ENCODE measurements at places on chromosomes 3 and 15.

- no peak for DNase-seq
Measured at GRCh38 chr3:53975382-53975781, 83.7 kb upstream of the SELENOK start.

DNA sequence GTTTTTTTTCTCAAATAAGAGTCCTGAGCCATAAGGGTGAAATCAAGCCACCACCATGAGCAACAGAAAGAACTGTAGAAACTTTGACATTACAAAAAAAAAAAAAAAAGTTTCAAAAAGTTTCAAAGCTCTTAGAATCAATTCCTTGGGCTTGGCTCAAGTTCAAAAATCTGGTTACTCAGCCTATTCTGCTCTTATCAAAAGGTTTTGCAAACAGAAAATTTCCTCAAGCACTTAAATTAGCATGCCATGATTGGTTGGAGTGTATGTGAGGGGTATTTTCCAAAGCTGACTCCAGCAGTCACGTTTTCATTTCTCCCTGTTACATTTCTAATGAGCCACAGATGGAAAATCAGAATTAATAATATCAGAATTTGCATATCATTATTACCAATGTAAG lies 12.1 kb upstream of the PEX5L start:
- DNase-seq = no peak

DNA sequence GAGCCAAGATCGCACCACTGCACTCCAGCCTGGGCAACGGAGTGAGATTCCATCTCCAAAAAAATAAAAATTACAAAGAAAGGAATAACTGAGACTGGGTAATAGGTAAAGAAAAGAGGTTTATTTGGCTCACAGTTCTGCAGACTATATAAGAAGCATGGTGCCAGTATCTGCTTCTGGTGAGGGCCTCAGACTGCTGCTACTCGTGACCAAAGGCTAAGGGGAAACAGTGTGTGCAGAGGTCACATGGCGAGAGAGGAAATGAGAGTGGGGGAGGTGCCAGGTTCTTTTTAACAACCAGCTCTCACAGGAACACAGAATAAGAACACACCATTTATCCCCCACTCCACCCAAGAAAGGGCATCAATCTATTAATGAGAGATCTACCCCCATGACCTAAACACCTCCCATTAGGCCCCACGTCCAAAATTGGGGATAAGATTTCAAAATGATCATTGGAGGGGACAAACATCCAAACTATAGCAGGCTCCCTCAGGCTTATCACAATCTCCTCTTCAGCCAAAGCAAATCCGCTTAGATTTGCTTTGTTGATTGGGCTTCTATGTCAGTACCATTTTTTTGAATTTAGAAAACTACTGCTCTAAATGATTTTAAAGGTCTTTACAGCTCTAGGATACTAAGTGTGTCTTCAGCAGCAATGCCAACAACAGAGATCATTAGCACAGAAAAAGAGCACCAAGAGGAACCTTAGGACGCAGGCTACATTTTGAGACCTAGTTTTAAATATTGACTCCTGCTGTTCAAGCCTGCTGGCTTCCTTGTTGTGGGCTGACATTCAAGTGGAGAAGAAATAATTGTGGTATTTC lies 84.2 kb upstream of the TBL1XR1 start:
- DNase-seq = no peak

DNA sequence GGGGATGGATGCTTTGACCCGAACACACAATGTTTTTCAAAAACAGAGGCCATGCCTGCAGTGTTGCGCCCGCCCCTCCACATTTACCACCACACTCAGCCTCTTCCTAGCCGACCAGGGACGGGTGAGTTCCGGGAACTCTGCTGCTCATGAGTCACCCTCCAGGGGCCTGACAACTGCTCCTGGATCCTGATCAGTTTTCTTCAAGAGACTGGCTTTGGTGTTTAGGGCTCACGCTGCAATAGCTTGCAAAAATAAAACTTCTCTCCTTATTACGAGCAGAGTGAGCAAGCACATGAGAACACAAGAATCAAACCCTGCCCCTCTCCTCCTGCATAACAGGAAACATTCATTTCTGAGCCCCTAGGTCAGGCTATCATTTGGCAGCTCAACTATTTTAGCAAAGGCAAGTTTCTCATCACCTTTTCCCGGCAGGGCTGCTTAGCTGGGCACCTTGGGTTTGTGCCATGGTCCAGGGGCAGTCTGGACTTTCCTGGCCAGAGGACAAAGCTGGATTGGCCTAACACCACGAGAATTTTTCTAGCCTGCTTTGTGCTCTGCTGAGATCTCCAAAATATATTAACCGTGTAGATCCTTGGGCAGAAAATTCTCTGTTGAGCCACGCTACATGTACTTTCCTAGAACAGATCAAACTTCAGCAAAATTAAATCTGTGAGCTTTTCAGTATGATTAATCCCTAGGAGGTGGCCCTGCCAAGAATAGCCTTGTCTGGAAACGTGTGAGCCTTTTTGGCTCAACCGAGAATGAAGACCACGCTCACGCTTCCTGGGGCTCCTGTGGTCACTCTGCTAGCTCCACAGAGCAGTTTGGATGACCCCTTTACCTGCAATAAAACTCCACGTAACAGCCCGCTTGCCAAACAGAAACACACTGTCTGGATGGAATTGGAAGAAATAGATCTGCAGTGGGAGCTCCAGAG lies 52.7 kb upstream of the SPATA12 start:
- peak; percentile 29 for DNase-seq

GRCh38 chr3:169245631-169246030 lies 417.9 kb downstream of the MECOM start:
- DNase-seq = no peak

DNA sequence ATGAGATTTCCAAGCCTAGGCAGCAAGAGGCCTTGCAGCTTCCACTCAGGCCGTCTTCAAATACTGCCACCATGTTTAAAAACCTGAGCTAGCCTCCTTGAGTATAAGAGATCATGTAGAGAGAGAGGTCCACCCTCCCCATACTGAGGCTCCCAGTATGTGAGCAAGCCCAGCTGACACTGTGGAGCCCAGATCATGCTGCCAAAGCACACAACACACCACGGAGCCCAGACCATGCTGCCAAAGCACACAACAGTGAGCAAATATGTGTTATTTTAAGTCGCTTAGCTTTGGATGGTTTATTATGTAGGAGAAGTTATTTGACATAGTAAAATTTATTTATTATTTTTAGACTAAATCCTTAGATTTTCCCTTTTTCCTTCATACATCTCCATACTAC lies 333.7 kb downstream of the CTNNB1 start:
- DNase-seq = no peak

GRCh38 chr3:64259636-64260035 lies 34.4 kb upstream of the PRICKLE2 start:
- DNase-seq = no peak

DNA sequence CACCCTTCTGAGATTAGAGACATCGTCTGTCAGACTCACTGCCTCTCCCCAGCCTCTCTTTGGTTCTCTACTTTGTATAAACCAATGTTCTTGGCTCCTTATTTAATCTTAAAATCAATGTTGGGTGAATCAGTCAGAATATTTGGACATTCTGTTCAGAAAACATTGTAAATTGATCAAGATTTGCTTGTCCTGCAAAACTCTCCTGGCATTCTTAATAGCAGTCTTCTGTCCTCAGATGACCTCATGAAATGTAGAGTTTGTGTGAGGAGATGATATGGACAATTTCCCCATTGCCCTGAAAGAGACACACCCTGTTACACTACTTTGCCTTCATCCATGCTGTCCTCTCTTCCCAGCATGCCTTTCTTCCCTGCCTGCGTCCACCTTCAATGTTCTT lies 33.6 kb downstream of the CD200R1L start:
- DNase-seq = peak; percentile 23

- no peak for DNase-seq
Measured at GRCh38 chr3:126342211-126342610, 15.0 kb downstream of the KLF15 start.

DNA sequence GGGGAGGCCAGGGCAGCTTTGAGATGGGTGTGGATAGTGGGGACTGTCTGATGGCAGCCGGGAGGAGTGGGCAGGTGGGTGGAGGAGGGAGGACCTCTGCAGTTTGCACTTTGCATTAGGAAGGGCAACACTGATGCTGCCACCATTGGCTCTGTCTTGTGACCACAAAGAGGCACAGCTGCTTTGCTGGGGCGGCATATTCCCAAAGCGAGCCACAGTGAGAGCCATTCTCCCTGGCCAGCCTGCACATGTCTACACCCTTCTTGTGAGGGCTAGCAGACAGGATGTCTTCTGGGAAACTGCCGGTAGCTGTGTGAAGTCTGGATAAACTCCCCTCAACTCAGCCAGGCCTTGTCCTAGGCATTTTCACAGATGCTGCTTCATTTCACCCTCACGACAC lies 38.3 kb downstream of the CCNB2 start:
- no peak for DNase-seq

GRCh38 chr3:104816008-104816407 lies 550.7 kb upstream of the ALCAM start:
- no peak for DNase-seq

DNA sequence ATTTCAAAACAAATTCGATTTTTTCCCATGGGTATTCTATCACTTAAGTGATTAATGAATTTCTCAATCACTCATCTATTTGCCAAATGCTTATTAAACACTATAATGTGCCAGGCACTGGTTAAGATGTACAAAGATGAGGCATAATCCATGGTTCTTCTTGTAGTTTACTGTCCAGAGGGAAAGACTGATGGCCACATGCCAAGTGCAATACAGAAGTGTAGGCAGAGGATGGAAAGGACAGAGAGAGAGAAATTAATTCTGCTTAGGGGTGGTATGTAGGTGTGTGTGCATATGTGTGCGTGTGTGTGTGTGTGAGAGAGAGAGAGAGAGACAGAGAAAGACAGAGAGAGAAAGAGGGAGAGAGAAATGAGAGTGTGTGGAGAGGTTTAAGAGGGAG lies 120.8 kb upstream of the CCNL1 start:
- DNase-seq = no peak

DNA sequence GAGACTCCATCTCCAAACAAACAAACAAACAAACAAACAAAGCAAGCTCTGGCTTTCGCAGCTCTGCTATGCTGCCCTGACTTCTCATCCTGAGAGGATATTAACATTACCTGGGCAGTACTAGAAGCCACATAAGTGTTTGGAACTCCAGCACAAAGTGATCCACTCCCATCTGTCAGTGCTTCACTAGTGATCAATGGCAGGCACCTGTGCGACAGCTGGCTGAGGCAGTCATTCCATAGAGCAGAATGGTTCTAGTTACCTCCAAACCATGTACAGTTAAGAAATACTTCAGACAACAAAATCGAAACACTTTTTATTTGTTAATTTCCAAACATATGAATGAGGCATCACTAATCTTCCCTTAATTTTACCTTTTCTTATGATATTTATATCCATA lies 2.8 kb upstream of the MB21D2 start:
- DNase-seq = no peak

DNA sequence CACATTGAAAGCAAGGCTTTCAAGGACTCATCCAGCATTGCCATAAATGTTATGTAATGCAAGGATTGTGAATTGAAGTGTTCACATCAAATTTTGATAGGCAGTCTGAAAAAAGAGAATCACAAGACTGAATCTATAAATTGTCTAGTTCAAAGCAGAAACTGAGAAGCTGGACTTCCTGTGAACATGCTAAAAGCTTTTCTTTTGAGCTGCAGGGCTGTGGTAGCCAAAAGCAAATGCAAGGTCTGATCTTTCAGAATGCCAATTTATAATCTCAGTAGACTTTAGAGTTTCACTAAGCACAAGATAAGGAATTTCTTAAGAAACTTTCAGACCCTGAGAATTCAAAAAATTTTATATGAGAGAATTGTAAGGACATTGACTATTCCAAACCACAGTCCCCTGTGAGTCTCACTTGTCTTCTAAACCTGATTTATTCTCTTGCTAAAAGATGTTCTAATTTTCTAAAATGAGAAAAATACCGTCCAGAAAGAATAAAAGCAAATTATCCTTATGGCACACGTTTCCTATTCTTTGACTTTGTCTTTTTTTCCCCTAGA lies 1700.3 kb downstream of the OTOL1 start:
- DNase-seq = no peak

- DNase-seq = peak; percentile 30
Measured at GRCh38 chr3:171977860-171978259, 61.5 kb upstream of the FNDC3B start.

- DNase-seq = no peak
Measured at GRCh38 chr15:76935620-76936019, 4.1 kb downstream of the RCN2 start.

DNA sequence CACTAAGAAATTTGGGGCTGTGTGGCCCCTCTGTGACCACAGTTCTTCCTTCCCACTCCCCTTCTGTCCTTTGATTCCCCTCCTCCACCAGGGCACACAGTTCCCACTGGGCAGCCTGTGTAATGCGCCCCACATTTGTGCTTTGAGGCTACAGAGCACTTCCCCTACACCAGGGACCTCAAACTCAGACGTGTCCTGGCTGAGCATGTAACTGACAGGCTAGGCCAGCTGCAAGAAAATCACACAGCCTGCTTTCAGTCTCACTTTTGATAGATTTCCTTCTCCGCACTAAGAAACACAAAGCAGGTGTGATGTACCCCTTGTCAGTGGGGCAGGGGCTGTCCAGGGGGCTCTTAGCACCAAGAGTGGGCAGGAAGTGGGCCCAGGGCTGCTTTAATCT lies 29.6 kb downstream of the PRKCD start:
- DNase-seq = no peak

- peak; percentile 44 for DNase-seq
Measured at GRCh38 chr15:98649472-98650416, 1.4 kb downstream of the IGF1R start.

- DNase-seq = no peak
Measured at GRCh38 chr3:197478746-197479668, 76.8 kb downstream of the BDH1 start.

GRCh38 chr3:168275662-168276061 lies 179.9 kb upstream of the GOLIM4 start:
- DNase-seq = no peak

DNA sequence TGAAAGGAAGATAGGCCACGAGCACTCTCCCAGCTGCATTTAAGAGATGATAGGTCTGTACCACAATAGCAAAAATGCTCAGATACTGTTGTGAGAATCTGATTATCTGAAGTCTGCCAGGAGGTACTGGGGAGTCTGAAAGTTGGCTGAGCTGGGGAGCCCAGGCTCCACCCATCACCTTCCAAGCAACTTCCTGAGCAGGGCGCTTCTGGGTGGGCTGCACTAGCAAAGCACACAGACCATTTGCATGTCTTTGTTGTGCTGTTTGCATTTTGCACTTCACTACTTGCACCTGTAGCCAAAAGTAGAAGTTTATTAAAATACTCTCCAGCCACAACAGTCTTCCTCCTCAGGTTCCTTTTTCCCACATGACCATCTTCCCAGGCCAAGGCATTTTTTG lies 133.2 kb downstream of the ALDH1A2 start:
- DNase-seq = no peak

GRCh38 chr3:174958671-174959328 lies 99.7 kb downstream of the NAALADL2 start:
- DNase-seq = no peak

DNA sequence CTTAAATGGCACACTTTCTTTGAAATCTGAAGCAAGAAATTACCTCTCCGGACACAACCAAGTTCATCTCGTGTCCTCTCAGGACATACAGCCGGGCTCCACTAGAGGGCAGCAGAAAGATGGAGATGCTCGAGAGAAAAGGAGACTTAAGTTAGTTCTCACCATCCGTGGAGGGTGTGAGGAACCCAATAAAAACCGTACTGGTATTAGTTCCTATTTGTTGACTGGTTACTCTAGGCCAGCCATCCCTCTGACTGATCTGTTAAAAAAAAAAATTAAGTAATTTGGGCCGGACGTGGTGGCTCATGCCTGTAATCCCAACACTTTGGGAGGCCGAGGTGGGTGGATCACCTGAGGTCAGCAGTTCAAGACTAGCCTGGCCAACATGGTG lies 7.9 kb upstream of the CYP11A1 start:
- DNase-seq = peak; percentile 89

GRCh38 chr3:190631295-190631694 lies 117.4 kb downstream of the IL1RAP start:
- no peak for DNase-seq

Data from hematopoietic multipotent progenitor cell treated with erythropoietin and hydrocortisone succinate and interleukin-3 and kit ligand, for 8 days (in vitro differentiated cells).